ENCODE measurements at places on chromosomes 11 and 22. TPM values are rescaled to one million over a fixed set of nuclear protein-coding genes. Genes with fewer than 3 reads are reported as not detected.

Gene UPK3A
- total RNA-seq, result not detected

Gene KRTAP5-7
- total RNA-seq, result not detected

Gene HORMAD2
- not detected for total RNA-seq

Gene MMP12
- not detected for total RNA-seq

Gene BTG4
- not detected for total RNA-seq

Gene BCR
- total RNA-seq, result 75.1 TPM

Gene RASD2
- 5.0 TPM for total RNA-seq

Gene CRY2
- 67.5 TPM for total RNA-seq

Gene DEFB131B
- not detected for total RNA-seq

Gene C1QTNF5
- total RNA-seq, result 13.0 TPM
